Transverse colon (tissue), 4 donors: ENCODE measurements at places on chromosomes 12 and 14. TPM values are rescaled to one million over a fixed set of nuclear protein-coding genes. Genes with fewer than 3 reads are reported as not detected.

GRCh38 chr12:42859612-42860011 is 270.1 kb upstream of the PRICKLE1 start:
- no peaks in the 10 kb centered on the region for H3K36me3 ChIP-seq
- H3K4me3 ChIP-seq, result no peak overlapping the region
- no peak overlapping the region for H3K27ac ChIP-seq
- no peak for DNase-seq

PYGL gene
- 25.9 TPM for total RNA-seq

- no peak for DNase-seq
- no peaks in the 10 kb centered on the region for H3K27me3 ChIP-seq
- peaks cover 8% of the 10 kb centered on the region for H3K4me1 ChIP-seq
- no peaks in the 10 kb centered on the region for H3K36me3 ChIP-seq
- no peak overlapping the region for H3K27ac ChIP-seq
Measured at GRCh38 chr12:116174006-116174405, 103.5 kb downstream of the MED13L start.

DNA sequence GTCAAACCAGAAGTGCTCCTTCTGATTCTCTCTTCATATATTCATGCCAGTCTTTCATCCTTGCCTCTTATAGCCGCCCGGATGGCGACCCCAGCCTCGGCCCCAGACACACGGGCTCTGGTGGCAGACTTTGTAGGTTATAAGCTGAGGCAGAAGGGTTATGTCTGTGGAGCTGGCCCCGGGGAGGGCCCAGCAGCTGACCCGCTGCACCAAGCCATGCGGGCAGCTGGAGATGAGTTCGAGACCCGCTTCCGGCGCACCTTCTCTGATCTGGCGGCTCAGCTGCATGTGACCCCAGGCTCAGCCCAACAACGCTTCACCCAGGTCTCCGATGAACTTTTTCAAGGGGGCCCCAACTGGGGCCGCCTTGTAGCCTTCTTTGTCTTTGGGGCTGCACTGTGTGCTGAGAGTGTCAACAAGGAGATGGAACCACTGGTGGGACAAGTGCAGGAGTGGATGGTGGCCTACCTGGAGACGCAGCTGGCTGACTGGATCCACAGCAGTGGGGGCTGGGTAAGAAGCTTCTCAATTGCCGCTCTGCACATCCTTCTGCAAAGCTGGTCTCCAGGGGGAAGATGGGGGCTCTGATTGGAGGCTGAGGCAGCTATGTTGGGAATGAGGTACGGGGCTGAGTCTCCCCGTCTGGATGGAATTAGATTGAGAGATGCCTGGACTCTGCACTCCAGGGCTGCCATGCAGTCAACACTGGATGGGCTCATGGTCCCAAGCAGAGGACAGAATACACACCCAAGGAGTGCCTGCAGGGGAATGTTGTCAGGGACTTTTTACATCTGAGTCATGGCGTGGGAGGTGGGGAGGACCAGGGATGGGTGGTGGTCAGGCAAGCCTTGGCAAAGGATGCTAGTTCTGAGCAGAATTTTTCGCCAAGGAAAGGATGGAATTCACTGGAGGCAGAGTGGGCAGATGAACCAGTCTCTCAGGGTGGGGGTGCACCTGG is 1.3 kb downstream of the BCL2L2 start:
- peak overlapping the region; percentile 96 for H3K27ac ChIP-seq
- no peaks in the 10 kb centered on the region for H3K36me3 ChIP-seq

ACIN1 gene
- 171 TPM for total RNA-seq

E2F7 gene
- 0.79 TPM for total RNA-seq

DNA sequence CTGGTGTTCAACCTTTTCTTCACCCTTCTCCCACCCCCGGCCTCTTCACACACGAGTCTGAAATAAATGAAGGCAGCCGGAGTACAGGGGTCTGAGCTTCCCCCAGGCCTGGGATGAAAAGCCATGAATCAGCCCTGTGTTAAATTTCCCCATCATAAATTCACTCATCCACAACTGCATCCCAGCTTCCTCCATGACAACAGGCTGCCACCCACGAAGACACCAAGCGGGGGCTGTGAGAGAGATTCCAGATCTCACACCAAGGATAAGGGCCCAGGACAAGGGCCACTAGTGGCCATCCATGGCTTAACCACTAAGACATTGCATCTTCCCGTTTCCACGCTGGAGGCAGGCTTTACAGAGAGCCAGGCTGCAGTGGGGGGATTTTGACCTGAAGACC is 93.9 kb upstream of the NCOR2 start:
- no peak for DNase-seq
- H3K36me3 ChIP-seq, result no peaks in the 10 kb centered on the region
- H3K27me3 ChIP-seq, result no peaks in the 10 kb centered on the region
- H3K27ac ChIP-seq, result no peak overlapping the region
- peaks cover 2% of the 10 kb centered on the region for H3K4me1 ChIP-seq

GRCh38 chr12:28869197-28869596 is 279.9 kb upstream of the FAR2 start:
- H3K4me1 ChIP-seq, result no peaks in the 10 kb centered on the region
- no peak overlapping the region for H3K4me3 ChIP-seq
- DNase-seq, result no peak
- H3K36me3 ChIP-seq, result no peaks in the 10 kb centered on the region

SPX gene
- not detected for total RNA-seq

DNA sequence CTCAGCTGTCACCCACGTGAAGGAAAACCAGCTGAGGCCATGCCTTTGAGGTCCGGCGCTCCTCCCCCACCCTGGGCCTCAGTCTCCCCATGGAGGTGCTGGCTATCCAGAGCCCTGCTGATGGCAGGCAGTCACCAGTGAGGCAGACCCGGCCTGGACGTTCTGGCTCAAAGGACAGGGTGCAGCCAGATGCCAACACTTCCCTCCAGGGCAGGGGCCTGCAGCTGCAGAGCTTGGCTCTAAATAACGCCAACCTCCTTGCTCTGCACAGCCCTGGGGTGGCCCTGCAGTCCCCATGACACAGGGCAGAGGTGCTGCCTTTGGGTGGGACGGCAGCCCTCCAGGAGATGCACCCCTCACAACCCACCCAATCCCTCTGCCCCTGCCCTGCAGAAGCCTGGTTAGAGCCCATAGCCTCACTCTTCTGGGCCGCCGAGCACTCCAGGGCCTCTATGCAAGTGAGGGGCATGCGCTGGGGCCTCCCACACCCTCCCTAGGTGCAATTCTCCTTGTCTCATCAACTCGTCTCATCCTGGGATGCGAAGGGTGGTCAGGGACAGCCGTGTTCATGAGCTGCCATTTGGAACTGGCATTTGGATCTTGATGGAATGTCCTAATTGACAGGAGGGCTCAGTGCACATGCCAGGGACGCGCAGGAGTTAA is 30.4 kb downstream of the CCDC85C start:
- H3K36me3 ChIP-seq, result no peaks in the 10 kb centered on the region
- peaks cover 92% of the 10 kb centered on the region for H3K4me1 ChIP-seq
- peak overlapping the region; percentile 77 for H3K27ac ChIP-seq
- H3K4me3 ChIP-seq, result no peak overlapping the region

SLC2A14 gene
- 0.48 TPM for total RNA-seq

KLRC1 gene
- total RNA-seq, result not detected

GRCh38 chr12:108788076-108788782 is 56.9 kb upstream of the CORO1C start:
- peaks cover 7% of the 10 kb centered on the region for H3K36me3 ChIP-seq
- H3K4me1 ChIP-seq, result peaks cover 7% of the 10 kb centered on the region
- DNase-seq, result peak; percentile 34
- H3K27me3 ChIP-seq, result no peaks in the 10 kb centered on the region
- no peak overlapping the region for H3K4me3 ChIP-seq
- peak overlapping the region; percentile 45 for H3K27ac ChIP-seq

- no peak overlapping the region for H3K27ac ChIP-seq
- peaks cover 7% of the 10 kb centered on the region for H3K4me1 ChIP-seq
Measured at GRCh38 chr14:49581209-49582112, 4.7 kb downstream of the RPS29 start.

SSTR1 gene
- 10.1 TPM for total RNA-seq
